ENCODE measurements at places on chromosomes 12 and 14.

- no peak for DNase-seq
Observed at GRCh38 chr14:31270196-31270772, 62.7 kb upstream of the HECTD1 start.

DNA sequence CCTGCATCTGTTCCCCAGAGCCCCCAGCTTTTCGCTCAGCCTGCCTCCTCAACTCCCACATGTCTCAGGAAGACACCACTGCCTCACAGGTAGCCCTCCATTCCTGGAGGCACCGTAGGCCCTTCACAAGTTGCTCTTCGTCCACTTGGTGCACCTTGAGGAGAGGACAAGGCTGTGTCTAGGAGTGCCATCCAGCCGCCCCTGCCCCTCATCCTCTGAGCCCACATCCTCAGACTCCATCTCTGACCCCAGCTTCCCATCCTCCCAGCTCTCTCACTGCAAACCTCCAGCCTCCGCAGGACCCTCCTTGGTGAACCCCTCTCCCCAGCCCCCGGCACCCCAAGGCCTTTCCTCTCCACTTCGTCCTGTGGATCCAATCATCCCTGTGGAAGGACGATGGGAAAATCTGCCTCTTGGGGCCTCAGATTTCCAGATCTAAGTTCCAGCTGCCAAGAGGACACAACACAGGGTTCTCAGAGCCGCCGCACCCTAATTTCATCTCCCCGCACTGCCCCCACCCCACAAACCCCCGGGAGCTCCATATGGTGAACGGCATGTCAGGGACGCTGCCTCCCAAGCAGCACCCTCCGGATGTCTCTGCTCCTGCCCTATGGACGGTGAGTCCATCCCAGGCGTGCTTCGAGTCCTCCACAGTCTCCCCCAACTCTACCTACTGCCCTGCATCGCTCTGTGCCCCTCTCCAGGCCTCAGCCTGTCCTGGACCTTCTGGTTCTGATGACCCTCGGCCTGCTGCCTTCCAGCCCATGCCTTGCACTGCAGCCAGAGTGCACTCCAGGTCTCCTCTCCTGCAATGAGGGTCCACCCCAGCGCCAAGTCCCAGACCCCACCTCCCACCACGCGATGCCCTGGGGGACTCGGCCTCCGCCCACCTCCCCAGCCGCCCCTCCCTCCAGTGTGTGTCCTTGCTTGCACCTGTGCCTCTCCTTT lies 314.1 kb upstream of the DIO3 start:
- no peak for DNase-seq

DNA sequence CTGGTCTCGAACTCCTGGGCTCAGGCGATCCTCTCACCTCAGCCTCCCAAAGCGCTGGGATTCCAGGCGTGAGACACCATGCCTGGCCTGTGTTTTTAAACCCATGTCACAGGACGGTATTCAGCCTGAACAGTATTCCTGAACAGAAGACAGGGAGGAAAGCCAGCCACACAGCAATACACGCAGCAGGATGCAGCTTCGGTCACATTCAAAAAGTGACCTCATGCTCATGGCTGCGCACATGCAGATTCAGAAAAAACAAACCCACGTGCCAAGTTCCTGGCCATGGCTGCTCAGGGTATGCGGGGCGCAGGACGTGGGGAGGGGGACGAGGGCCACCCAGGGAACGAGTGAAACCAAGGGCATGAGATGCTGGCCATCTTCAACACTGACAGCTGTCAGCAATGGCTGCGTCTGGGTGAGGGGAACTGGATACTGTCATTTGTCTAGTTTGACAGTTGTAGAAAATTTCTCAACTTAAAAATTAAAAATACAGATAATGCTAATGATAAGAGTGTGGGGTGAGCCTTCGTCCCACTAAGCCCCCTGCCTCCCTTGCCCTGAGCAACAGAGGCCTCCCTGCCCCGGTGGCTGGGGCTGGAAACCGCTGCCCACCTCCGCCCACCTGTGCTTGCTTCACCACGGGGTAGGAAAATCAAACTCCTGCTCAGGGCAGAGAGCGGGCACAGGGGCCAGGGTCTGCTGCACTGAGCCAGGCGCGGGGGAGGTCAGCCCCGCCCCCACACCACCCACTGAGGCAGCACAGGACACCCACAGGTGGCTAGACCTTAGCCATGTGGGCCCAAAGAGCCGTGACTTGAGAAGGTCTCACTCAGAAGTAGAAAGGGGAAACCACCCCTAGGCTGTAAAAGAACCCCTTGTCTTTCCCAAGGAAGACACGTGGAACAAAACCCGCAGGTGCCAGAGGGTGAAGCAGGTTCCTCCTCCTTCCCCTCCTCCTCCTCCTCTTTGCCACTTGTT lies 84.2 kb downstream of the SCARB1 start:
- DNase-seq, result no peak

GRCh38 chr12:106211973-106212372 lies 35.8 kb downstream of the CKAP4 start:
- no peak for DNase-seq

DNA sequence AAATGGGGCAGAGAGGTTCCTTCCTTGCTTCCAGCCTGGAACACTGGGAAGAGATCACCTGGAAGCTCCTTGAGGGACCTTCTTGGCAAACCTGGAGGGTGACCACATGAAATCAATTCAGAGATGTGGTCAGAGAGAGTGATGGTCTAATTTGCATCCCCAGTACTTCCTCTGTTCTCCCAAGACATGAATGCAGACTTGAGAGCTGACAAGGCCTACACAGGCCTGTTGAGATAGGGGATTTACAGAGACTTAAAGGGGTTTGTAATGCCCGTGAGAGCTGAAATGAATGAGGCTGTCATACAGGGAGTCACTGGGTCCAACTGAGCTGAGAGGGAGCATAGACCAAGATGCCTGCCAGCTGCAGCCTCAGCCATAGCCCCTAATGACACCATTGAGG lies 45.1 kb downstream of the TMX1 start:
- DNase-seq, result no peak

DNA sequence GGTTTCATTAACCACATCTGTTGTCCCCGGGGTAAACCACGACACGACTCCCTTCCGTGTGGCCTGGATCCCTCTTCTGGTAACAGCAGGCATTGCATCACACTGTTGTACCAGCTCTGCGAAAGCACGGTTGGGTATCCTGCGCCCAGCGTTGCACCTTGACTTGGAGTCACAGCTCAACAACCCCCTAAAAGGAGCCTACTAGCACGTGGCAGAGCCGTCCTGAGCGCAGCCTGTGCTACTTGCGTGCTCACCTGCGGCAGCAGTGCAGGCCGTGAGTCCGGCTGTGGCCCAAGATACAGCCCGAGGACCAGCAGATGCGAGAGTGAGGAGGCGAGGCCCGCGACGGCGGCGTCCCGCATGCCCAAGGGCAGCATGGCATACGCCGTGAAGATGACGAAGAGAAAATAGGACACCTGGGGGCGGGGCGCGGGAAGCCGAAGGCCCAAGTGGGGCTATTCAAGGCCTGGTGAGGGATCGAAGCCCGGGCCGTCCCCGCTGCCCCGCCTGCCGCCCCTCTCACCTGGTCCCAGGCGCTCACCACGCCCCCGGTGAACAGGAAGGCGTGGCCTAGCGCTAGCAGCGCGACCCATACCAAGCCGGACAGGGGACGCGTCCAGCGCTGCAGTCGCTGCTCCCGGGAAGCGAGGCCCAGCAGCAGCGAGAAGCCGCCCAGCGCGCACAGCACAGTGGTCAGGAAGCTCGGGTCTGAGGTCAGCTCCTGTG lies 2.4 kb downstream of the ADCY4 start:
- DNase-seq, result peak; percentile 69

- no peak for DNase-seq
Observed at GRCh38 chr12:25401547-25402345, 151.0 kb upstream of the KRAS start.

DNA sequence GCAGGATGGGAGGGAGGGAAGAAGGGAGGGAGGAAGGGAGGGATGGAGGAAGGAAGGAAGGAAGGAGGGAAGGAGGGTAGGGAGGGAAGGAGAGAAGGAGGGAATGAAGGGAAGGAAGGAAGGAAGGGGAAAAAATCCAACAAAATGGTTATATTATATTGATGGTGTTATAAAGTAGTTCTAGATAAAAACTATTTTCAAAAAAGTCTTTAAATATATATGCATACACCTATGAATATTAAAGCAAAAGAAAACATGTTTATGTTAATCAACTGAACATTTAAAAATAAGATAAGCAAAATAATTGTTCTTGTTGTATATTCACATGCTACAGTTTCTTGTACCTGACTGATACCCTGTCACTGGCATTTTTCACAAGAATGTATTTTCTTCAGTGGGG lies 1.9 kb downstream of the BDKRB1 start:
- no peak for DNase-seq

DNA sequence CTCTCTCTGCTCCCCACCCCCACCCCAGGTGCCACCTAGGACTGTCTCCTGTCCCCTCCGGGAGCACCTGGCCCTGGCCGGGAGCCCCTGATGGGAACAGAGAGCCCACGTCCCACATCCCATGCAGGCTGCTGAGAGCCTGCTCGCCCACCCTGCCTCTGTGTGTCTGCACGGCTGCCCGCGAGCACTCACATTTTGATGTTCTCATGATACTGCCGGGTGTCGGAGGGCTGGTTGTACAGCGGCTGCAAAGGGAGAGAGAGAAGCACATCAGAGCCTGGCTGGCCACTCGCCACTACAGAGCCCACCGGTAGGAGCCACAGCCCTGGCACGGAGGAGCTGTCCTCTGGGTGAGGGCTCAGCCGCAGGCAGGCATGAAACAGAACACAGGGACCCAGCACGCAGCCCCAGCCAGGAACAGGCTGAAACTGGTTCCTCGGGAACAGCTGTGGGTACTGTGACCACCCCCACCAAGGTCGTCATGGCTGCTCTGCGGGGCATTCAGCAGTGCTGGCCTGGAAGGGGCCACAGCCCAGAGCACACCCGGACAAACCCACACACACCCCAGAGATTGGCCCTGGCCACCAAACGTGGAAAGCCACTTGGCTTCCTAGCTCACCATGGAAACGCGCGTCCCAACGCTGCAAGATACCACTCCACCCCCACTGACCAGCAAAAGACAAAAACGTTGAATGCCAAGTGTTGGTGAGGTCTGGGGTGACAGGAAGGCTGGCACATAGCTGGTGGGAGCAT lies 117.6 kb downstream of the NCOR2 start:
- DNase-seq, result no peak

- peak; percentile 74 for DNase-seq
Observed at GRCh38 chr12:106903241-106903945, 52.3 kb upstream of the TMEM263 start.

GRCh38 chr14:70842851-70843462 lies 33.6 kb upstream of the MAP3K9 start:
- DNase-seq, result no peak

DNA sequence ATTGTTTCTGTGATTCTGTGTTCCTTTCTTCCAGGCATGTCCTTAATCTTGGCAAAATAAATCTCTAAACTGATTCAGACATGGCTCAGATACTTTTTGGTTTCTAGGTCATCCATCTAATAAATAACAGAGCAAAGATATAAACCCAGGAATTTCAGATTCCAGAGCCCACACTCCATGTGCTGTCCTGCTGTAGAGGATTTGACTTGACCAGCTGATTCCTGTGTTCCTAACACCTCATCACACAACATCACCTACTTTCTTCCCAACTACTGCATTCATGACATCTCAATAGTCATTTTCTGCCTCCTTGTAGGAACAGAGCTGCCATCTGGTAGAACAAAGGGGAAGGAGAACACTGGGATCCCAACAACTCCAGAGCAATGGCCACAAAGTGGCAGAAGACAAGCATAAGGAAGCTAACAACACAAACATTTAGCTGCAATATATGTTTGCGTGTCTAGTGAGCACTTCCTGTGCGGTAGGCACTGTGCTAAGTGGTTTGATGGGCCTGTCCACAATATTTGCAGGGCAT lies 91.9 kb upstream of the OVCH1 start:
- DNase-seq, result no peak

GRCh38 chr14:76784266-76784874 lies 23.1 kb downstream of the VASH1 start:
- no peak for DNase-seq

- no peak for DNase-seq
Observed at GRCh38 chr12:78767264-78767981, 97.2 kb upstream of the SYT1 start.

DNA sequence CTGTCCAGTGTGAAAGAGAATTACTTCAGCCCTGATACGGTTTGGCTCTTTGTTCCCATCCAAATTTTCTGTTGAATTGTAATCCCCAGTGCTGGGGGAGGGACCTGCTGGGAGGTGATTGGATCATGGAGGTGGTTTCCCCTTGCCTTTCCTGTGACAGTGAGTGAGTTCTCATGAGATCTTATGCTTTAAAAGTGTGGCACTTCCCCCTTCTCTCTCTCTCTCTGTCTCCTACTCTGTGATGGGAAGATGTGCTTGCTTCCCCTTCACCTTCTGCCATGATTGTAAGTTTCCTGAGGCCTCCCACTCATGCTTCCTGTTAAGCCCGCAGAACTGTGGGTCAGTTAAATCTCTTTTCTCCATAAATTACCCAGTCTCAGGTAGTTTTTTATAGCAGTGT lies 5.5 kb upstream of the SLC15A5 start:
- no peak for DNase-seq
